Fibroblast of gingiva (primary cell): ENCODE measurements at places on chromosomes 12 and 14.

- no peak for DNase-seq
These were observed 398.7 kb downstream of the SOX5 start for GRCh38 chr12:23550753-23551152.

- no peak for DNase-seq
These were observed 129.9 kb downstream of the WIF1 start for GRCh38 chr12:64991121-64991611.

DNA sequence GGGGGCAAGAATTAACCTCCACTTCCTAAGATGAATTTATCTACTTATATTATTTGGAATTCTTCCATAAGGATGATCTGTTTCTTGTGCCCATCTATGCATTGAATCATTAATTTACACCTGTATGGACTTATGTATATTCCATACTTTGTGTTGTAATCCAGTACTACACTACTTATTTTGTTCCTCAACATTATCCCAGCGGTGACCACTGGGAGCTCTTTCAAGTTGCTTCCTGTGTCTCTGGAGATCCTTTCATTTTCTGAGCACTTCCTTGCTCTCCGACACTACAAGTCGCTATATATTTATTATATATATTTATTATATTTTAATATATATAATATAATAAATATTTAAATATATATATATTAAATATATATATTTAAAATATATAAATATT, 54.9 kb upstream of the SCN8A start:
- DNase-seq: no peak

- no peak for DNase-seq
These were observed 27.6 kb downstream of the NCKAP5L start for GRCh38 chr12:49800421-49801140.

DNA sequence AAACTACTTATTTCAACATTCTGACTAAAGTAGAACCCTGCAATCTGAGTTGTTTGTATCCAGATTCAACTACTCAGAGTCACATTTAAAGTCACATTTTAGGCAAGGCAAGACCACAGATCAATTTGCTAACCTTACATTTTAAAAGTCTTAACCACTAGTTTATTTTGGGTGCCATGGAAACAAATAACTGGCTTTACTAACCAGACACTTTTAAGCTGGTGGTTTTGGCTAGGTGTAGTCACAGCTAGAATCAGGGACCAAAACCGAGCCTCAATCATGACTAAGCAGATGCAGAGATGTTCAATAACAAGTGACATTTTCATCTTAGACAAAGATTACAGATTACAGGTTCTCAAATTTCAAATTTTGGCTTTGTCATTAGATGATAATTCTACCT, 115.3 kb downstream of the PDE6H start:
- DNase-seq: no peak

DNA sequence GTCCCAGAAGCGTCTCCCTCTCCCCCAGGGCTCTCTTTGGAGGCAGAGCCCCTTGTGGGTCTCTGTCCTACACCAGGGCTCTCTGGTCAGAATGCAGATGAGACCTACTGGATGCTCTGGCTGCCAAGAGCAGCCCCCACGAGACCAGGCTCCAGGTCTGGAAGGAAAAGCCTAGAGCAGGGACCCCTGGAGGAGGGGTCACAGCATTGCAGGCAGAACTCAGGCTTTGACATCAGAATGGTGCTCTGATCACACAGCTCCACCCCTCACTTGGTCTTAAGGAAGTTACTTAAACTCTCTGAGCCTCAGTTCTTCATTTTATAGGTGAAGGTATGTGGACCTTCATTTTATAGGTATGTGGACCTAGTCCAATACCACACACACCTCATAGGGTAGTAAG, 83.1 kb downstream of the ARL6IP4 start:
- DNase-seq: no peak

GRCh38 chr12:124617615-124618014, 50.2 kb upstream of the NCOR2 start:
- no peak for DNase-seq

DNA sequence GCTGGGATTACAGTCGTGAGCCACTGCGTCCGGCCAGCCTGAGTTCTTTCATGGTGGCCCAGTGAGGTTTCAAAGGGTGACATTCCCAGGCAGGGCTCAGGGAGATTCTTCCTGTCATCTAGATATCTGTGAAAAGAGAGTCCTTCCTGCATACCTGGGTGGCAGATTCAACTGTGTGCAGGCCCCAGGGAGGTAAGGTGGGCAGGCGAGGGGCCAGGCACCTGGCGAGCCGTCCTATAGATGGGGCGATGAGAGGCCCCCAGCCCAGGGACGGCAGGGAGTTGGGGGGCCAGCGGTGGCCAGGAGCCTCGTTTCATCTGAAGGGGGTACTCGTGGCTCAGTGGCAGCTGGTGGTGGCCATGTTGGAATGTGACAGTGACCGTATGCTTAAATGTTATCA, 7.1 kb upstream of the EP400 start:
- no peak for DNase-seq

GRCh38 chr12:115207216-115207915, 523.4 kb upstream of the TBX3 start:
- DNase-seq: no peak

DNA sequence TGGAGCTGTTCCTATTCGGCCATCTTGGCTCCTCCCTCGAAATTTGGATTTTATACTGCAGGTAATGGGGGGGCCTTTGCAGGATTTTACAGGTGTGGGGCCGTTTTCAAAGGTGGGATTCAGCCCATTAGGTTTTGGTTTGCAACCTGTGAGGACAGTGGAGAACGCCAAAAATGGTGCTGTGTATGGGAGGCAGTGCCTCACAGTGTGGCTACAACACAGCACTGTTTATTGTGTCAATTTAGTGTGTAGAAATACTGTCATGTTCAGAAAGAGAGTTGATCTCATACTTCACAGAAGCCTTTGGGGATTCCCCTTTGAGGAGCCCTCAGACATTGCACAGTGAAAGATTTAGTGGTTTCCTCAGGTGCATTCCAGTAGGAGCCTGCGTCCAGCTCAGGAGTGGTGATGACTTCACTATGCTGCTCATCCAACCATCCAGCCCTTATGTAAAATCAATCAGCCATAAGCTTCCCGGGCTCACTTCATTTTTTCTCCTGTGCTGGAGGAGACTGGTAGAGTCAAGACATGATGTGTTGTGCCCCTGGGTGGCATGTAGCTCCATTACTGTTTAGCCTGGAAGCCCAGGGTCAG, 92.7 kb upstream of the PRMT8 start:
- DNase-seq: no peak

DNA sequence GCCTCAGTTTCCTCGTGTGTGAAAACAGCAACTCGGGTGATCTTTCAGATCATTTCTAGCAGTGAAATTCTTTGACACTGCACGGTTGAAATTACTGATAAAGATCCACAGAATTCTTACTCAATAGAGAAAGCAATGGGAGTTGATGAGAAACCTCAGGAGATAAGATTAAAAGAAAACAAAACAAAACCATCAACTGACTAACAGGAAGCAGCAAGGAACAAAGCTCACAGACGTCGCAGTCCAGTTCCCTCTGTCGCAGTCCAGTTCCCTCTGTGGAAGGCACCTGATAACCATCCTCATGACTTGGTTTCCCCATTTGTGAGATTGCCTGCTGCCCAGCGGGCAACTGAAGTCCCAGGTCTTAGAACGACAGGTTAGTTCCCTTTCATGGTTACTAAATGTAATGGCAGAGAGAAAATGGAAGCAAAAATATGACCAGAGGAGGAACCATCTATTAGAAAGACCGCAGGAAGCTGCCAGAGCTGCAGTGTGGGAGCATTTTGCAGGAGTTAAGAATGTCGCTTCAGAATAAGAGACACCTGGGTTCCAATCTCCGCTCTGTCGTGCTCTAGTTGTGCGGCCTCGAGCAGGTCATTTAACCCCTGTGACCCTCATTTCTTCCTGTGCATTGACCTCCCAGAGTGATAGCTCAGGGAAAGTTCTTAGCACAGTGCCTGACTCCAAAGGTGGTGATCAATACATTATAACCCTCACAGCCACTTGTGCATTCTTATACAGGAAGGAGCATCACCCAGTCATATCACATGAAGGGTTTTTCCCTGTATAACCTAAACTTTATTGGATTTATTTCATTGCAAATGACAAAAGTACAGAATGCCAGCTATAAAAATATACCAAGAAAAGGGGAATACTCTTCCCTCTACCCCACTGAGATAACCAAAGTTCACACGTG, 5.1 kb upstream of the MED13L start:
- DNase-seq: no peak

DNA sequence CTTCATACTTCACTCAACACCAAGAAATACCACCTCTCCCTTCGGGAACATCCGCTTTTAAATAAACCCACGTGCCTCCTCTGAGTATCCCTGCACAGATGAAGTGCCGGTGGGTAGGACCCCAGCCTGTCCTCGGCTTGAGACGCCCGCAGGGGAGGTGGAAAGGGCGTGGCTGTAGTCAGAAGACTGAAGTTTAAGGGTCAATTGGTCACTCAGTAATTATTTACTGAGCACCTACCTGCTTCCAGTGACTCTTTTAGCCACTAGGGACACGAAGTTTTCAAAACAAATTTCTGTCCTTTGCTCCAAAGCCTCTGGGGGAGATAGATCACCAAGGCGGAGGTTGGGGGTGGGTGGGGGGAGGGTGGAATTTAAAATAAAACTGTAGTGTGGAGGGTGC, 309.4 kb downstream of the VRK1 start:
- no peak for DNase-seq

GRCh38 chr12:51374361-51374760, 16.8 kb downstream of the GALNT6 start:
- no peak for DNase-seq

DNA sequence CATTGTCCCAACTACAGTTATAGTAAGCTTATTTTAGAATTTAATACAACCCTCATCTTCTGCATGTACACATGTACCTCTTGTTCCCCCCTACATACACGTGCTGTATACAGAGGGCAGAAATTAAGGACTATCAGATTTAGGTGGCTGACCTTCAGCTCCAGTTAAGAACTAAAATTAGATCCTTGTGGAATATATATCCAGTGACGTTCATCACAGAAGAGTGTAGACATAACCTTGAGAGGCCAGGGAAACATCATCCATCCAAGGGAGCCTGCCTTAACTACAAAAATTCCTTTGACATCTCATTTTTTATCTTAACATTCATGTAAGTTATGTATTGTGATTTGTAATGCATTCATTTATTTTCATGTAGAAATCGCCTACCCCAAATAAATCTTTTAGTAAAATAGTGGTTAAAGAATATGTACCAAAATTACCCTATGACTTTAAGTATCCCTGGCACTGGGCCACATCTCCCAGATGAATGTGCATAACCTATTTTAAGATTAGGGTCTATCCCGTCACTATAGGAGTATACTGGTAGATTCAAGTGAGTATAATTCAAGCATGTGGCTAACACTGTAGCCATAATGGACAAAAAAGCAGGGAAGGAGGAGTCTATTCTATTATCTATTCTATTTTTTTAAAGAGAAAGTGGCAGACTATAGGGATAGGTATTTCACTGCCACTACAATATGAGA, 27.5 kb downstream of the RIC8B start:
- no peak for DNase-seq

DNA sequence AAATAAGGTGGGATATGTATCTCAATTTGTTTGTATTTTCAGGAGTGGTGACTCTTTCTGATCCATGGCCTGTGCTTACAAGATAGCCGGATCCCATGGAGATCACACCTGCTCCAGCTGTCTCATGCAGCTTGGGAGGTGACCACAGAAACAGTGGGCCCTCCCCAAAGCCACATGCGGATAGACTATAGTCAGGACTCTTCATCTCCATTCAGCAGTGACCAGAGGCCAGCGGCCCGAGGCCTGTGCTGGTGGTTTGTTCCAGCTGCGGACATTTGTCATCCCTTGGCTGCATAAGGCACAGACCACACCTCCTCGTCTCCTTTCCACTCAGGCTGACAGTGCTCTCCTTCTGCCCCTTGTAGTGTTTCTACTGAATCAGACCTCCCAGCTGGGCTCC, 14.7 kb upstream of the WNT5B start:
- no peak for DNase-seq

DNA sequence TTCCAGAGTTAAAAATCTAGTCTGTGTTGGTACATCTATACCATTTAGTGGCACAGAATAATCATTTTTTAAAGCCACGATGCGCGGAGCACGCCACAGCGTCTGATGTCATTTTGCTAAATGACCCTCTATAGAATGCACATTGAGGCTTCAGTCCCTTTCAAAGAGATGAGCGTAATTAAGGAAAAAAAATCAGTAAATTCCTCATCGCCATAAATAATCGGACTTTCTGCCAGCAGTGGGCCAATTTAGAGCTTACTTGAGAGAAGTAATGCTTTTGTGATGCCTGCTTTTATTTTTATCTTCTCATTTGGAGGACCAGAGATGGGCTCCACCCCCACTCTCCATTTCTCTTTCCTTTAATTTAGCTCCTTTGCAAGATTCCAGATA, 4.0 kb downstream of the ASCL1 start:
- DNase-seq: no peak

DNA sequence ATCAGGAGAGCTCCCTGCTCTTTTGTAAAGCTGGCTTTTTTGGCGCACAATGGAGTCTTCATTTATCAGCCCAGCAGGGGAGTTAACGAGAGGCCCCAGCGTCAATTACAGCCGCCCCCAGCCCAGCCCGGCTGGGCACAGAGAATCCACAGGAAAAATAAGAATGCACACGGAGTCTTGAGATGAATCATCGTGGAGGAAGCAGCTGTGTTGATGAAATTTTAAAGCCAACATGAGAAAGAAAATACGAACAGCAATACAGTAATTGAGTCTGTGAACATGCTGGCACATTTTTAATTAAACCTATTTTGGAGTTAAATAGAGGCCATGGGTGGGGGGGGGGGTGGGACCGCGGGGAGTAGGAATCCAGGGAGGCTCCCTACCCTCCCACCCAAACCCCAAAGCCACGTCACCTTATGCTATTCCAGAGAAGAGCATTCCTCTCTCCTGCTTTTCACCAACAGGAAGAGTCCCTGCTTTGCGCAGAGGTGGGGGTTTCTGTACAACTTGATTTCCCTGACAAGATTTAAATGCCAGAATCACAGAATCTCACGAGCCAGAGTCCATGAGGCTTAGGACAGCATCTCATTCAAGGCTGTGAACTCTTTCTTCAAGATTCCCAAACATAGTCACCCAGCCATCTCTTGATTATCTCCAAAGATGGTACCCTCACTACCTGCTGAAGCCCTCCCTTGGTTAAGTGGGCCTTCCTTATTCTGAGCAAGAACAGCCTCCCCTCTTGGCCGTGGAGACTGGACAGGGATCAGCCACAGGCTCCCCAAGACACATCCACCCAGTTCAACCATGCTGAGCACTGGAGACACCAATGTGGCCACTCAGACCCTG, 50.3 kb downstream of the CCNK start:
- DNase-seq: no peak

DNA sequence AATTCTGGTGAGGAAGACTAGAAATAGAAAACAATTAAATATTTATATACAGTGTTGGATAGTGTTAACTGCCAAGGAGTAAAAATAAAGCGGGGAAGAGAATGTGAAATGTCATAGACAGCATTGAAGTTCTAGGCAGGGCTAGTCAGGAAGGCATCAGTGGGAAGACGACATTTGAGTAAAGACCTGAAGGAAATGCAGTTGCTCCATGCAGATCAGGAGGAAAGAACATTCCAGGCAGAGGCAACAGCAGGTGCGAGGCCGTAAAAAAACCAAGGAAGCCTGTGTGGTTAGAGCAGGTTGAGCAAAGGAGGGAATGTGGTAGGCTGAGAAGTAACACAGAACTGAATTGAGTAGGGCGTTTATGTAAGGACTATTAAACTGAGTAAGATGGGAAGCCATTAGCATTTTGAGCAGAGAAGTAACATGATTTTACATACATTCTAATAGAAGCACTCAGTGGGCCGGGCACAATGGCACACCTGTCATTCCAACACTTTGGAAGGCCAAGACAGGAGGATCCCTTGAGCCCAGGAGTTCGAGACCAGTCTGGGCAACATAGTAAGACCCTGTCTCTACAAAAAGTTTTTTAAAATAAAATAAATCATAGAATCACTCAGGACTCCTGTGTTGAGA, 14.9 kb downstream of the SLC35E3 start:
- DNase-seq: no peak

- no peak for DNase-seq
These were observed 44.2 kb upstream of the MANSC4 start for GRCh38 chr12:27824126-27824842.
